ENCODE measurements at places on chromosomes 11 and 22.

GRCh38 chr11:1113405-1114201, 38.9 kb downstream of the MUC2 start:
- DNase-seq: no peak

DNA sequence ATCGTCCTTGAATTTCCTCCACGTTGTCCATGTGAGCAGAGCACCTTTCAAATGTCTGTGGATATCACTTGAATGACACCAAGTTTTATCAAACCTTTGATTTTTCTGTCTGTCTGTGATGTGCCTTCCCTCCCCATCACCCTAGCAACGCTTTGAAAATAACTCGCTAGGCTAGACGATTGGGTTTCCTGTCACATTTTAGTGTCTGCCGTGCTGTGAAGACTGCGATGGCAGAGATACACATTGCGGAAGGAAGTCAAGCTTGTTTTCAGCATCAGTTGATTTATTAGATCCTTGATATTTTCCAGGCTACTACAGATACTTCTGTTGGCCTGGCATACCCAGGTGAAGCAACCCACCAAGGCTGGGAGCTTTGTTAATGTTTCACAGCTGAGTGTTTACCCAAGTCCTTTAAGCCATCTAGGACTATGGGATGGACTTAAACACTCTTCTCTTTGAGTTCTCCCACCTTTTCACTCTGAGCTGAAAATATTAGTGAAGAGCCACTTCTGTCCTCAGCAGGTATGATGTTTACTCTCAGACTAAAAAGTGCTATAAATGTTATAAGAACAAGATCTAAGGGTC, 93.6 kb upstream of the CD44 start:
- DNase-seq: peak; percentile 52

- no peak for DNase-seq
These were observed 21.5 kb downstream of the OTUB1 start for GRCh38 chr11:64007629-64008282.

DNA sequence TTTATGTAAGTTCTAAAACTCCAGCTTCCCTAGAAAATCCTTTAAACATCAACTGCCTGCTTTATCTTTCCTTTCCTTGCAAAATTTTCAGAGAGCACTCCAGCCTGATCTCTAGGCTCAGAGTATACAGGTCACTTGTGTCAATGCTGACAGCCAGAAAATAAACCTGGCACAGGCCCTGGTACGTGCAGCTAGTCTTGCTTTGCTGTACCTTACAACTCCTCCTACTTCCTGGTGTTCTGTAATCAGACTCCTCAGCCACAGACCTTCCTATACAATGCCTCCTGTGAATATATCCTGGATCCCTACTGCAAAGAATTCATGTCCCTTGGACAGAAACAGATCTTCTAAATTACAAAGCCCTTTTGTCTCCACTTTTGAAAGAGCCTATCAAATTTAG, 24.2 kb upstream of the TMEM123 start:
- DNase-seq: peak; percentile 31
